ENCODE measurements at places on chromosomes 2 and 18. TPM values are rescaled to one million over a fixed set of nuclear protein-coding genes. Genes with fewer than 3 reads are reported as not detected.

- no peak for DNase-seq
These were observed 51.0 kb upstream of the RAB27B start for GRCh38 chr18:54777118-54777791.

DNA sequence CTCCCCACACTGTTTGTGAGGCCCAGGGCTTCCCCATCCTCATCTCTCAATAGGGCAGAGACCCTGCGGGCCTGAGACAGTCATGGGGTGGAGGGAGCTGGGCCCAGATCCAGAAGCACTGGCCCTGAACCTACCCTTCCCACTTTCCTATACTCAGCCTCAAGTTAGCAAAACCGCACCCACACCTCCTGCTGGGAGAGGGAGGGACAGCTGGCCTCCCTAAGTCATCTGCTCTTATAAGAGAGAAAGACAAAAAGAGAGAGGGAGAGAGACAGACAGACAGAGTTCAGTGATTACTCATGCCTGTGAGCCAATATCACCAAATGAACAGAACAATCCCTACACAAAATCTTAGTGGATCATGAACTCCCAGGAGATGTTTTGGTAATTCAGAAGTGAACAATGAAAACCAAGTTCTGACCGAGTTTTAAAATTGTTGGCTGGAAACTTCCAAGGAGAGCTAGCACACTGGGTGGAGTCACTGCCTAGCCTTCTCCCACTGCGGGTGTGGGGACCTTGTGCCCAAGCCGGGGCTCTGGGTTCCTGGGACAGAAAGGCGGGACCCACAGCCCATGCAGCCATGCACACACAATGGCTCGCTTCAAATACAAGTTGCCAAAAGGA is 130.5 kb downstream of the PXDN start:
- DNase-seq, result no peak

PROKR1 gene
- not detected for total RNA-seq

PPP4R3B gene
- 94.0 TPM for total RNA-seq

DNA sequence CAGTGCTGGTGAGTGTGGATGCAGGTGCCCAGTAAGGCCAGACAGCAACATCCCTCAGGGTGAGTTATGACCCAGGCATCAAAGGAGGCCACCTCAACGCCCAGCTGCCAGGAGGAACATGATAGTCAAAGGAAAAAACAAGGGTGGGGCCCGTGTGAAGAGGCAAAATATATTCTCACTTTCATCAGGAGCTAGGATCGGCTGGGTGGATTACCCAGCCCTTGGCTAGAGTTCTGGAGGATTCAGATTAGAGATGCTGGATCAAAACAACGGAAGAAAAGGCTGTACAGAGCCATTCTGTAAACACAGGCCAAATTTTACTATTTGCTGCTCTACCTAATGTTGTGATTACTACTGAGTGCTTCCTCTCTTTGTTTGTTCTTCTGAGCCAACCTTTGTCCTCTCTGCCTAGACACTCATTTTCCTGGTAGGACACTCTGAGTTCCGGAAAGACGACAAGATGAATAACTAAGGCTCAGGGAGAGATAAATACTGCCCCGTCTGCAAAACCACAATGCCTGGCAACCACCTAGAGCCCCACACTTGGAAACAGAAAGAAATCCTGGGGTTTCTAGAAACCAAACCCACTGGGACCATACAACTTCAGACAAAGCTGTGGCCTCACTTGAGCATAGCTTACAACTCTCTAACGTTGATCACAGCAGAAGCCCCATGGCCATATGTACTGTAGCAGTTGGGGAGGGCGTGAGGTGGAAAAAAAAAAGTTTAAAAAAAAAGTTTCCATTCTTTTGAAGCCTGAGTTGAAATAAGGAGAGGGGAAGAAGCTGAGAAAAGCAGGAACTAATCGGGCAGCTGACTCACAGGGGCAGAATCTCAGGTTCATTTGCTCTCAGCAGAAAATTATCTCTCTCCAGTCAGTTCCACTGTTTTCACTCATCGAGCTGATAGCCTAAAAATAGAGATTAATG is 17.8 kb upstream of the PMAIP1 start:
- no peak for DNase-seq

DNA sequence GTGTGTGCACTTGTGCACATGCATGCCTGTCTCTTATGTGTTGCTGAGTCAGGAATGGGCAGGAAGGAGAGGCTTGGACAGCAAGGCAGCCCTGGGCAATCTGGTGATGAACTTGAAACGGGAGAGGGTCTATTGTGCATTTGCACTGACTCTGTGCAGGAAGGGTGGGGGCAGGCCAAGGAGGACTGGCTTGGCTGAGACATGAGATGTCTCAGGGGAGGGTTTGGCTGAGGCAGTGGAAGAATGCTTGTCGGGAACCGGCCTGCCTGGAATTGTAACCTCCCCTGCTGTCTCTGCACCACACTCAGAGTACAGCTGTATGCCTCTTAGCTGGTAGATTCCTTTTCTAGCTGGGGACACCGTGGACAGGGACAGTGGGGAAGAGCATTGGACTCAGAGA is 176.1 kb upstream of the TNP1 start:
- DNase-seq, result no peak

SPHKAP gene
- total RNA-seq, result not detected

CNTNAP5 gene
- not detected for total RNA-seq

DNA sequence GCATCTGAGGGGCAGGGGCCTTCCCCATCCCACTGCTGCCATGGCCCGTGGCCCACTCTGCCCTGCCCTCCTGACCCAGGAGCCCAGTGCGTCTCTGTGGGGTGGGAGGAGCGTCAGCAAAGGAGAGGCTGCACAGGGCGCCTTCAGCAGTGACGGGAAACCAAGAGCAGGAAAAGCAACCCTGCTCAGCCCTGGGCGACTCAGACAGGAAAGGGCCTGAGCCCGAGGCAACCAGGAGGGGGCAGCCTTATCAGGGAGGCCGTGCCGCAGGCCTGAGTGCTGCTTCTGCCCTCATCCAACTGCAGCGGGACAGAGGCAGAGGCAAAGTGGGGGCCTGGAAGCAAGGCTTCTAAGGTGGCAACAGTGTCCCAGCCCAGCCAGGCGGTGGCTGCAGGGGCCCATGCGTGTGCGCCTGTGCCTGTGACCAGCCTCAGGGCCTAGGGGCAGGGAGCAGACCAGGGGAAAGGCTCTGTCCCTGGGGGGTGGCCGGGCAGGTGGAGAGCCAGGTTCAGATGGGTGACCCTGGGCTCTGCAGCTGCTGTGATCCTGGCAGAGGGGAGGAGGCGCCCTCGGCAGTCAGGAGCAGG is 23.3 kb upstream of the ALPI start:
- no peak for DNase-seq

CDCA7 gene
- 25.9 TPM for total RNA-seq

GRCh38 chr2:96801786-96802595 is 14.1 kb upstream of the CNNM3 start:
- DNase-seq, result no peak

- DNase-seq, result no peak
These were observed 167.4 kb upstream of the RAB6C start for GRCh38 chr2:129812071-129812470.

GALNT3 gene
- total RNA-seq, result 3.2 TPM

GRCh38 chr2:200765139-200765951 is 46.4 kb upstream of the BZW1 start:
- no peak for DNase-seq

NTSR2 gene
- not detected for total RNA-seq

GRCh38 chr2:97907369-97908100 is 88.2 kb downstream of the TMEM131 start:
- no peak for DNase-seq

CTAGE1 gene
- total RNA-seq, result not detected

- no peak for DNase-seq
These were observed 63.1 kb upstream of the TXNDC2 start for GRCh38 chr18:9822587-9823185.

DNA sequence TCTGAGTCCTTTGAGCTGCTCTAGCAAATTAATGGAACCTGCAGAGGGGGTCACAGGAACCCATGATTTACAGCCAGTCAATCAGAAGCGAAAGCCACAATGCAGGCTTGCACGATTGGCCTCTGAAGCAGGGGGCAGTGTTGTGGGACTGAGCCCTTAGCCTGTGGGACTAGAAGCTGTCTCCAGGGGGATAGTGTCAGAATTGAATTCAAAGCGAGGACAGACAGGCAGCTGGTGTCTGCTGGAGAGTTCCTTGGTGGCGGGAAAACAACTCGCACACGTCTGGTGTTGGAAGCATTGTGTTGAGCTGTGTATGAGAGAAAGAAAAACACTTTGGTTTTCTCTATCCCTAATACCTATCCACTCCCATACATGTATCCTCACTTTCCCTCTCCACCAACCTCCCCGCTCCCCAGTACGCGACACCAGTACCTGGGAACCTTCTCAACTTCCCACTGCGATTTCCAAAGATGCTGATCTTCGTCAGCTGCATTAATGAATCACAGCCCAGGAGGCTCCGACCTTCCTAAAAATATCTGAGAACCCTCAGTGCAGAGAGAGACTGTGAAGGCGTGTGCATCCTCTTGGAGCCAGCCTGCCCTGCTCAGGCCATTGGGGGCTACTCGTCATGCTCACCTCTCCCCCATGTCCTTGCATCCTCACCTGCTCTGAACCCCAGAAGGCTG is 88.2 kb downstream of the HS1BP3 start:
- no peak for DNase-seq
